Small intestine (tissue), 16 donors: ENCODE measurements at places on chromosomes 6 and 20. TPM values are rescaled to one million over a fixed set of nuclear protein-coding genes. Genes with fewer than 3 reads are reported as not detected.

DNA sequence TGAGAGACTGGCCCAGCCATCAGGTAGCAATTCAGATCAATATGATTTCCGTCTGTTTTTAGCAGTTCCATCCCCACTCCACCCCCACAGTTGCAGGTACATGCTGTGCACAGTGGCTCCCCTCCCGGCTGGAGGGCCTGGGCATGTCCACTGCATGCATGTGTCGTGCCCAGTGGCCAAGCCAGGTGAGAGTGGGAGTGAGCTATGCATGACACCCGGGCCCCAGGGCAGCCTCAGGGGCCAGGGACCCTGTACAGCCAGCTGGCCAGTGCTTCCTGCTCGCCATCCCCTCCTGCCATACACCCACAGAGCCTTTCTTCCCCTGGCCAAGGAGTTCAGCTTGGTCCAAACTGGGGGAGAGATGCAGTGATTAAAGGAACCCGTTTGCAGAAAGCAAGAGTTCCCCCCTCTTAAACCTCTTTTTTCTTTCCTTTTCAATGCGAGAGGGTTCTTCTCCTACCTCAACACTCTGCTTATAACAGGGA lies 135.3 kb downstream of the THBS2 start:
- no peak for DNase-seq

GRCh38 chr6:20180935-20181334 lies 31.3 kb downstream of the MBOAT1 start:
- DNase-seq = peak; percentile 38

DNA sequence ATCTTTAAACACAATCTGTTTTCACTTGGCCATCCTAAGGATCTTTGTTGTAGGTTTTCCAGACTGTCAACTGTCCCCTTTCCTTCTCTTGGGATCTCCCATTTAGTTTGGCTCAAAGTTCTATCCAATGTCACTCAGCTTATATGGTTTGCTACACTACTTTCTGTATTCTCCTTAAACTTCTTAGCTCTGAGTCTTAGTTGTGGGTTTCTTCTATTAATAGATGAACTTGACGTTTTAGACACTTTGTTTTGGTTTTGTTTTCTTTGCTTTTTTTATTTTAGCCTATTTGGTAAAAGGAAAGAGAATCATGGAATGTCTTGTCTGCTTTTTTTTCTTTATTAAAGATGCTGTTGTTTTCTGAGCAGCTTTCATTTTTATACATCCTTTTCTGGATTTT lies 11.4 kb downstream of the RMND1 start:
- DNase-seq = no peak

DNA sequence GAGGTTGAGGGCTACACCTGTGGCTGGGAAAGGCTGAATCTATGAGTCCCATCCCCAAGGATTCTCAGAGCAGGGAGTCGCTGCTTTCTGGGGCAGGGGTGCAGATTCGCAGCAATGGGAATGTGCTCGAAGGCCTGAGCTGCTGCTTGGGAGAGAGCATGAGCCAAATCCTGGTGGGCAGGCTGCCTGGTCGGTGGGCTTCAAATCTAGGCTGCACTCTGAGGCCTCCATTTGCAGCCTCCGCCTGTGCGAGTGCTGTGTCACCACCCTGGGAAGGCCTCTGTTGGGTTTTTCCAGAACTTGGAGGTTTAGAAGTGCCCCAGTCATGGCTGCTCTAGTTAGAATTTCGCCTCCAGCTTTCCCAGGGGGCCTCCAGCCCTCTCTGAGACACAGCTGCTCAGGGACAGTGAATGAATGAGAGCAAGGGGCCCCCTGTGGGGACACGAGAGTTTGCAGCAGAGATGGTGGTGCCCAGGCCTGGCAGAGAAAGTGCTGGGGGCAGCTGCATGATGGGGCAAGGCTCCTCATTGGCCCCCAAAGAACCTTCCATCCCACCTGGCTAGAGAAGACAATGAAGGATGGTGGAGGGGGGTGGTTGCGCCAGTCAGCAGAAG lies 31.1 kb upstream of the RNF24 start:
- DNase-seq = no peak

DNA sequence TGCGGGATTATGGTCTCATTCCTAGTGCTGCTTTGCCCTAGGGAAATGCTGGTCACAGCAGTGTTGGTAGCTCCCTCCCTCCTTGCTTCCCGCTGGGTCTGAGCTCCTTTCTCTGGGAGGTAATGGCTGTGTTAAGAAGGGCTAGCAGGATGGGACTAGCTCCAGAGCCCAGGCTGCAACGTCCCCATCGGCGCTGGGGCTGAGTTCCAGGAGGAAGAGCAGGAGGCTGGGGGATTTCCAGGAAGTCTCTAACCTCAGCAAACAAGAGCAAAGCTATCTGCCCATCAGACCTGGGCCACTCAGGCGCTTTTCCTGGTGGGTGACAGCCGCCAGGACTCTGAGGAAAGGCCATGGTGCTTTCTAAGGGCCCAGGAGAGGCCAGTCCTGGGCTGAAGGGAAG lies 174.2 kb downstream of the DLL1 start:
- DNase-seq = no peak

DNA sequence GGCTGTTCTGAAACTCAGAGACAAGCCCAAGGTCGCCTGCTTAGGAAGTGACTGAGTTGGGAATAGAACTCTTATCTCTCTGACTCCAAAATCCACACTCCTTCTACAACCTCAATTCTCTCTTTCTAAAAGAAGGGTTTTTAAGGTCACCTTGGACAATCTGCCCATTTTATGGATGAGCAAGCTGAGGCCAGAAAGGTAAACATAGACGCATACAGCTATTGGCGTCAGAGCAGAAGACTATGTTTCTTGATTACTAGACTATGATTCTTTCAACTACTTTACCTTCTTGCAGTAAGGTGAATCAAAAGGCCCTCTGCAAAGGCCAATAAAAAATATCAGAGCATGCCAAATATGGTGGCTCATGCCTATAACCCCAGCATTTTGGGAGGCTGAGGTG lies 276.6 kb downstream of the CLIC5 start:
- DNase-seq = no peak

GRCh38 chr6:56329271-56330050 lies 82.1 kb upstream of the COL21A1 start:
- DNase-seq = no peak

DNA sequence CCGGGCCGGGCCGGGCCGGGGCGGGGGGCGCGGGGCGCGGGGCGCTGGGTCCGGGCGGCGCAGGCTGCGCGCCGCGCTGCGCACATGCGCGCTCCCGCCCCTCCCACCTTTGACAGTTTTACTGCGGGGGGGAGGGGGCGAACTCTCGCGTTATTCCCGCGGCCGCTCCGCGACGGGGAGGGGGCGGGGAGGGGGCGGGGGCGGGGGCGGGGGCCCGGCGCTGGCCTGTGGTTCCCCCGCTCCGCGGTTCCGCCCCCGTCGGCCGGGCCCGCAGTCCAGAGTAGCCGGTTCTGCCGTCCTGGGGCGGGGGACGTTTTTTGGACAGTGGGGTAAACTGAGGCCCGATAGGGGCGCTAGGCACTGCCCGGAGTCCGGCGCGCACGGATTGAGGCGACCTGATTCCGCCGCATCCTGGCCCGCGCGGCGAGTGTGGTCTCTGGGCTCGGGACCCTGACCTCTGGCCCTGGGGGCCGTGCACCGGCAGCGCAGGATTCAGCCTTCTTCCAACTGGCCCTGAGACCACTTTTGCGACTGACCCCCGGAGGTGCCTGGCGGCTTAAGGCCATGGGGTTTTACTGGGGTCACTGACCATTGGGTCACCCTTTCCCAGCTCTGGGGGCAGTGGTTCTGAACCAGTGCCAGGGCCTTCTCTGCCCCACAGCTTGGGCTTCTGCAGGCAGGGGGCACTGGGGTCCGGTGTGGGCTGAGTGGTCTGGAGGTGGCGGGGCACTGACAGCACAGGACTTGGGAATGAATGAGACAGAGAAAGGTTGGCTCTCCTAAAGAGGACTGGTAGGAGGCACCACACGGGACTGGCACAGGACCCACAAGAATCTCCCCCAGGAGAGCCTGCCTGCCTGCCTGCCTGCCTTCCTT lies at the start of gene ZNF512B:
ZNF512B (minus strand) TSS at position 93 of the 876 bp plus-strand sequence. CDS start 1,980 bp downstream, outside the sequence.
- no peak for DNase-seq

- no peak for DNase-seq
Observed at GRCh38 chr20:57774951-57775350, 65.1 kb upstream of the PMEPA1 start.

DNA sequence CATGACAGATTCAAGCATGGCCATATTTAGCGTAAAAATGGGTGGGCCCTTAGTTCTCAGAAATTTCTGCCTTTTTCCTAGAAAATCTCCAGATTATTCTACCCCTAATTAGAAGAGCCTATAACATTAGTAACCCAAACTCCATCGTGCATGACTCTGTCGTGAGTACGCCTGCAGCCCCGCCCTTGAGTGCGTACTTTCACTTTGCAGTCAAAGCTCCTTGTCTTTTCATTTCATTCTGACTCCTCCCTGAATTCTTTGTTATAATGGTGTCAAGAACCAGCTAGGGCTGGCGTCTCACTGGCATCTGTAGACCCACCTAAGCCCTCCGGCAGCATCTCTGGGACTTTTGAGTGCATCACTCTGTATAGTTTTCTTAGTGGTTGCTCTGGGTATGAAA lies 61.7 kb upstream of the NOX3 start:
- DNase-seq = no peak

DNA sequence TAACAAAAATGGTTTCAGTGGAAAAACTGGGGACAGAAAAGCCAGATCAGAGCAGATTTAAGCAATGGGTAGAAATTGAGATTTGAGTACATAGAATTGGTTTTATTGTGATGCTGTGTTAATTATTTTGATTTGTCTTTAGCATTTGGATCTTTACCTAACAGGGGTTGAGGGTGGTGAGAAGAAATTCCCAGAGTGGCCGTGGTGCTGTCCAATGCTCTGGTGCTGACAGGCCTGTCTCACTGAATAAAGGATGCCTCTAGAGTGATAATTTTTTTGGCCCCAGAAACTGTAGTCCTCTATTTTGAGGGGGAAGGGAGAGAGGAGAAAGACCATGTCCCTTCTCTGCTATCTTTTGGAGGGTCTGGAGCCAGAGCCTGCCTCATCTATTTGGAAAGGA lies 79.1 kb downstream of the LYRM2 start:
- DNase-seq = no peak

GRCh38 chr6:161031721-161032495 lies 40.3 kb downstream of the MAP3K4 start:
- DNase-seq = no peak

DNA sequence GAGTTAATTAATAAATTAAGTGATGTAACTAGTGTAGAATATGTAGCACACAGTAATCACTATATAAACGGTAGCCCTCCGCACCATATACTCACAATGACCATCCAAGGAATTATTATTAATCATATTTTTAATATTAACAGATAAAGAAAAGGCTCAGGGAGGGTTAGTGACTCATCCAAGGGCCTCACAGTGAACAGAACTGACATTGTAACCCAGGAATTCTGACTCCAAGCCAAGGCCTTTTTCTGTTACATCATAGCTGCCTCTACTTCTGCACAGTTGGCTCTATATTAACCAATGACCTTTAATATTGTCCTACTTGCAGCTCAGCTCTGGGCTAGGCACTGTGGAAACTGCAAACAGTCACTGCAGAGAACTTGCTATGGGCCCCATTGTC lies 117.5 kb upstream of the SIRPG start:
- DNase-seq = no peak

DNA sequence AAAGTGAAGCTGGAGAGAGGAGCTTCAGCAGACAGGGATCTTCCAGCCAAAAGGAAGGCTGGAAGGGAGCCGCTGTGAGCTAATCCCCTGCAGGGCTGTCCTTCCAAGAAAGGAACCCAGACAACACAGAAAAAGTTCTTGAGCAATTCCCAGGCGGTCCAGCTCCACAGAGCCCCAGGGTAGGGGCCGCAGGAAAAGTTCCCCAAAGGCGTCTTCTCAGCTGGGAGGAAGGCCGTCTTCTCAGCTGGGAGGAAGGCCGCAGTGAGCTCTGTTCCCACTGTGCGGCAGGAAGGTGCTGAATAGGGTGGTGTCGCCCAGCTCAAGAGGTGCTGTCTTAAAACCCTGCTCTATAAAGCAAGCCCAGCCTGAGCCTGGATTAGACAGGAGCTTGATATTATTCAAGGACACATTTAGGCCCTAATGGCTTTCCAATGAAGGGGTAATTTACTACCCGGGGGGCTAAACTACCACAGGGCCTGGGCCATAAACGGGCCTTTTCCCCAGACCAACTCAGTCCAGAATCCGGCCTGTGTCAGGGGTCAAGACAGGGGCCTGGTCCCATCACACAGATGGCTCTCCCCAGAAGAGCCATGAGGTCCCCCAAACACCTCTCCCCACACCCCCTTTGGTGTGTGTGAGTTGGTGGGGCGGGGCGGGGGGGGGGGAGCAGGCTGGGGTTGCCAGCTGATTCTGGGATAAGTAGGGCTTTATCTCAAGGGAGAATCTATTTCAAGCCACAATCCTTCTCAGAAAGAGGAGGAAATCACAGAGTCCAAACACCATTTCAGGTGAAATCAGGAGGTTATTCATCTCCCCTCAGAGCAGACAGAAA lies 103.6 kb downstream of the NOL4L start:
- DNase-seq = peak; percentile 46

- DNase-seq = peak; percentile 11
Observed at GRCh38 chr6:75693534-75693933, 55.5 kb upstream of the MYO6 start.

DNA sequence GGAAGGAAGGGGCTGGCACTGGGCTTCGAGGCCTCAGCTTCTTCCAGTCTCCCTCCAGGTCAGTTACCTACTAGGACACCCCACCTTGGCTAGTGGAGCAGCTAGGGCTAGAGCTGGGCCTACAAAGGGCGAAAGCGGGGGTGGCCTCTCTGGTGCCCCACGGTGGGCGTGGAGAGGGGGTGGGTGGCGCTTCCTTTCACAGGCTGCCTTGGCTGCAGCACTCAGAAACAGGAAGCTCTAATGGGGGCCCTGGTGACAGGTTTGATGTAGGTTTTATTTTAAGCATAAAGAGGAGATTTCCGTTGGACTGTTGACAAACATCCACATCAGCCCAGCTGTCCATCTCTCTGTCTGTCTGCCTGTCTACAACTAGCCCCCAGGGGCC lies 13.4 kb downstream of the FAM110A start:
- no peak for DNase-seq

GRCh38 chr6:24740861-24741260 lies 21.9 kb upstream of the C6orf62 start:
- no peak for DNase-seq

DNA sequence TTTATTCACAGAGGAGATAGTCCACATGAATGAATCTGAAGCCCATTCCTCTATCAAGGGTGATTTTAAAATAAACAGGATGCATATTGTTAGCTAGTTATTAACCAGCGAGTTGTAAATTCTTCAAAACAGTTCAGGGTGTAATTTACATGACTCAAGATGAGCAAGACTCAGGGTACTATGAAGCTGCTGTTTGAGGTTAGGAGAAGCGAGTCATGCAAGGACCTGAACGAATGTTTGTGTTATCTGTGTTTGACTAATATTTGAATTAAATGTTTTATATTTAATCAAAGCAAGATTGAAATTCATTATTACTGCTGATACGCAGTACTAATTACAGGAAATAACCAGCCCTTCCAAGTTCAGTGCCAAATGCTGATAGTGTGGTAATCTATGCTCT lies 191.1 kb downstream of the SAMD5 start:
- DNase-seq = peak; percentile 53

GRCh38 chr6:20769631-20770030 lies 235.4 kb downstream of the CDKAL1 start:
- DNase-seq = no peak

GRCh38 chr6:72371473-72371872 lies 250.4 kb upstream of the KCNQ5 start:
- no peak for DNase-seq

GRCh38 chr6:129287231-129288177 lies 404.6 kb downstream of the LAMA2 start:
- DNase-seq = no peak

Gene DUSP15
- 1.4 TPM for polyA plus RNA-seq

Gene NNAT
- polyA plus RNA-seq = 10.6 TPM

Gene TNFRSF21
- 5.4 TPM for polyA plus RNA-seq

Gene ZSCAN23
- polyA plus RNA-seq = not detected

Gene TOX2
- polyA plus RNA-seq = 3.0 TPM

Gene OOEP
- 0.18 TPM for polyA plus RNA-seq

Gene RAET1E
- polyA plus RNA-seq = 0.13 TPM
